Right renal pelvis (tissue), 4 donors: ENCODE measurements at places on chromosomes 3 and 15.

GRCh38 chr3:51962854-51963530 is 4.3 kb downstream of the PCBP4 start:
- DNase-seq = no peak

- DNase-seq = no peak
Observed at GRCh38 chr3:14957925-14958324, 10.5 kb downstream of the NR2C2 start.

- DNase-seq = no peak
Observed at GRCh38 chr3:57556459-57557084, 498 bp downstream of the PDE12 start.

DNA sequence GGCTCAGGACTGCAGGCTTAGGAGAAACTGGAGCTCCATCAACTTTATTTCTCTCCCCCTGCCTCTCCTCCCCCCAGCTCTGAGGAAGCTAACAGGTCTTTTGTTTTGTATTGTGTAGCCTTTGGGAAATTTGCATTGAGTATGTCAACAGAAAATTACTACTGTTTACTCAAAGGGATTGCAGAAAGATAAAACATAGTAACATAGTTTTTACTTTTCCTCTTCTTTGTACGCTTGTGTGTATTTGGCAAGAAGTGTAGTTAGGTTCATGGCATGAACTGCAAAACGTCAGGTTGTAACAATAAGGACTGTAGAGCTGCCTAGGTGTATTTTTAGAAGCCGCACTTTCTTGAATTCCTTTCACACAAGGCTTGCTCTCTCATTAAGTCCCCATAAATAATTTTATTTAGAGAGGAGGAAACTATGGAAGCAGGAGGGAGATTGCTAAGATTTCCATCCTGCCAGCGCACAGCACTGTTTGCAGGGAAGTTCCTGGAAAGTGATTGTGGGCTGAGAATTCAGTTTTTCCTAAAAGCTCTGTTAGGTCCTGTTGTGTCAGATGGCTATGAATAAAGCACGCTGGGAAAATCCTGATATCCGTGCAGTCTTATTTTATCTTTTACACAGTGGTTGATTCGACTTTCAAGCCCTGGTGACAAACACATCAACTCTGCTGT is 21.1 kb upstream of the SATB1 start:
- DNase-seq = no peak

GRCh38 chr15:84599906-84600305 is 903 bp upstream of the ZSCAN2 start:
- no peak for DNase-seq

GRCh38 chr15:52464478-52464877 is 64.2 kb downstream of the MYO5A start:
- DNase-seq = no peak

DNA sequence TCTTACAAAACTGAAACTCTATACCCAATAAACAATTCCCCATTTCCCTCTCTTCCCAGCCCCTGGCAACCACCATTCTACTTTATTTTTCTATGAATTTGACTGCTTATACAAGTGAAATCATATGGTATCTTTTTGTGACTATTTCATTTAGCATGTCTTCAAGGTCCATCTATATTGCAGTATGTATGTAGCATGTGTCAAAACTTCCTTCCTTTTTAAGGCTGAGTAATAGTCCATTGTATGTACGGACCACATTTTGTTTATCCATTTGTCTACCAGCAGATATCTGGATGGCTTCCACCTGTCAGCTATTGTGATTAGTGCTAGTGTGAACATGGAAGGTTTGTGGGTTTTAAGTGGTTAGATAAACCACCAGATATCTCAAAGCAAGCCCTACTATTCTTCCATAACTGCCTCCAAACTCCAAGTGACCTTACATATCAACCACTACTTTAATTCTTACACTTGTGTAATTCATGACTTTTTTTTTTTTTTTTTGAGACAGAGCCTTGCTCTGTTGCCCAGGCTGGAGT is 134.7 kb downstream of the TMCC1 start:
- no peak for DNase-seq

GRCh38 chr15:34802371-34802770 is 7.0 kb upstream of the ACTC1 start:
- no peak for DNase-seq

- DNase-seq = no peak
Observed at GRCh38 chr3:178568155-178568731, 32.0 kb downstream of the KCNMB2 start.

DNA sequence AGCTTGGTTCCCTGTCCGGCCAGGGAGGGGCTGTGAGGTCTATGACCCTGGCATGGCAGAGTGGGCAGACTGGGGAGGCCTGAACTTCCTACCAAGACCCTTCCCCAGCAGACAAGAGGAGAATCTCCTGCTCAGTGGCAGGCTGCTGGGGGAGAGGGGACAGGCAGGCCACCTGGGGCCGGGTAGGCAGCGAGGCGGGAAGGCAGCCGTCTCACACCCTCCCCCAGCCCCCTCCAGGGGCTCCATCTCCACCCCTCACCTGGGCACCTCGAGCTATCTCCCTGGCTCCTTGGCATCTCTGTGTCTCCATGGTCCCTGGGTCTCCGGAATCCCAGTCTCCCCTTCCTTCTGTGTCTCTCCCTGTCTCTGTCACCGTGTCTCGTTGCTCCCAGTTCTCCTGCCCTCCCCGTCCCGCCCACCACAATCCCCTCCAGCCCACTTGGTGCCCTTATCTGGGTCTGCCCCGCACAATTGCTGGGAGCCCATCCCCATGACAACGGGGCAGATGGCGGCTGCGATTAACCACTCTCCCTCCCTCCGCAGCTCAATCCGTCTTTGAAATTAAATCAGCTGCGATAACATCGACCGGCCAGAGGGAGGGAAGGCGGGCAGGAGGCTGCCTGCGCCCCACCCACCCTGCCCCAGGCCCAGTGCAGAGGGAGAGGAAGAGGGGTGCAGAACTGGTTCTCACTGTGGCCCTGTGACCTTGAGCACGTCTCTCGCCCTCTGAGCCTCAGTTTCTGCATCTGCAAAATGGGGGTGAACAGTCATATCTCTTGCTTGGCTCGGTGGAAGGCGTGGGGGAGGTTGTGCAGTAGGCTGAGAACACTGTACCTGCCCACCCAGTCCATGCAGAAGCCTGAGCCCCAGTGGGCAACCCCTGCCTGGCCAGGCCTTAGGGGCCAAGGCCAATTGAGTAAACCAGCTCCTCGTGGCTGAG is 9.6 kb downstream of the DNAJB8 start:
- no peak for DNase-seq

DNA sequence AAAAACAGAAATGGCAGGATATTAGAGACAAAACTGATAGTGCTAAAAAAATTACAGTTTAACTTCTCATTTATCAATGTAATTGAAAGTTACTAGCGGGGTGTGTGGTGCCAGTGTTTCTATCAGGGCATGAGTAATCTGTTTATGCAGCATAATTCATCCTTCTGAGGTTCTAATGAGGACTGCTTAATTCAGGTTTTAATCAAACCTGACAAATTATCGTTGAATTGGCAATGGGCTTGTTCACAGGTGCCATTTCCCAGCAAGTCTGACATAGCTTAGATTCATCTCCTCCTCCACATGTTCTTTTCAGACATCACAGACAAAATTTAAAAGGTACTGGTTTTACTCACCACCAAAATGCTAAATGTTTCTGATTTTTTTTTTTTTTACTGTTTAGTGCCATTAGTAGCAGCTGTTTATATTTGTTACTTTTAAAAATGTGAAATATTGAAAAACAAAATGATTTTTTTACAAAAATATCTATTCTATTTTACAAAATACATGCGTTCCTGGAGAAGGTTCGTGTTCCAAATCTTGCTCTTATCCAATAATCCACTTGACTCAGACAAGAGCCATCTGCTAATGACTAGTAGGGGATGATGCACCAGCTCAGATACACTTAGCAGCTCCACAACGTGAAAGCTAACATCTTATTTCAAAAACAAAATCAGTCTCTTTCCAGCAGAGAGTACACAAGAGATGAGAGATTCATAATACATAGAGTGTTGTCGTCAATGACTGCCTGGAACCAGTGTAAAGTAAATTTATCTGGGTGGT is 447.7 kb upstream of the DPPA4 start:
- no peak for DNase-seq

DNA sequence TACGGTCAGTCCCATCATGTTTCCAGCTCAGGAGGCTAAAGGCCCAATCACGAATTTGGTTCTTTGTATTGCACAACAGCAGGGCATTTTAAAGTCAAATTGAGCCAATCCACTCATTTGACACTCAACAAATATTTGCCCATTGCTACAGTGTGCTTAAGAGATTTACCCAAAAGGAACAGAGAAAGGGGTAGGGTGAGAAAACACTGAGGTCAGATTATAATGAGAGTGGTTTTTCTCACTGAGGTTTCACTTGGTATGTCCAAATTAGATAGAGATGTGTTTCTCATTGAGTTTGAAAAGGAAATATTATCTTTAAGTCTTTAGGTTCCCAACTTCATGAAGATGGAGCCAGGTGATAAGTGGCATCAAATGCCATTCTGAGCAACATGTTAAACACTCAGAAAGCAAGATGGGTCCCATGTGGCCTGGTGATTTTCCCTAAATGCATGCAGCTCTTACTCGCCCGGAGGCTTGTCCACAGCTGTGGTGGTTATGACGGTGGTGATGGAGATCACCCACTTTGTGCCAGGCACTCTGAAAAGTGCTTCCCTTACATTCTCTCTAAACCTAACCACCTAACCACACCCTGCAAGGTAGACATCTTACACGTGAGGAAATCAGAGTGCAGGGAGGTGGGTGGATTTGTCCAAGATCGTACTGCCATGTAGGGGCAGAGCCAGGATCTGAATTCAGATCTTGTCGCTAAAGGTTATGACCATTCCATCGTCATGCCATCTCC is 31.2 kb upstream of the USP3 start:
- no peak for DNase-seq

DNA sequence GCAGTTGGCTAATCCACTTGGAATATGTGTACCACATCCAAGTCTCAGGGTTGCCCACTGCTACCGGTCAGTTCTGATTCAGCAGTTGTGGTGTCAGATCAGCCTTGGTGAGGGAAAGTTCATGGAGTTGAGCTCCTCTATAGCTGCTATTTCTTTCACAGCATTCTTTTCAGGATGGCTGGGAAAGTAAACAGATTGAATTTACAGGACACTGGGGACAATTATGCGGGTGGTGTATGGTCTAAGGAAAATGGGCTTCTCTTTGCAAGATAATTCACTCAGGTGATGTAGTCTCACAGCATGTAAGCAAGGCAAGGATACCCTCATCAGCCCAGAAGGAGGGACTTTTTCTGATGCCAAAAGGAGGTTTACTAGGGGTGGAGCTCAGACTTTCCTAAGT is 249.9 kb downstream of the DOCK3 start:
- DNase-seq = no peak

DNA sequence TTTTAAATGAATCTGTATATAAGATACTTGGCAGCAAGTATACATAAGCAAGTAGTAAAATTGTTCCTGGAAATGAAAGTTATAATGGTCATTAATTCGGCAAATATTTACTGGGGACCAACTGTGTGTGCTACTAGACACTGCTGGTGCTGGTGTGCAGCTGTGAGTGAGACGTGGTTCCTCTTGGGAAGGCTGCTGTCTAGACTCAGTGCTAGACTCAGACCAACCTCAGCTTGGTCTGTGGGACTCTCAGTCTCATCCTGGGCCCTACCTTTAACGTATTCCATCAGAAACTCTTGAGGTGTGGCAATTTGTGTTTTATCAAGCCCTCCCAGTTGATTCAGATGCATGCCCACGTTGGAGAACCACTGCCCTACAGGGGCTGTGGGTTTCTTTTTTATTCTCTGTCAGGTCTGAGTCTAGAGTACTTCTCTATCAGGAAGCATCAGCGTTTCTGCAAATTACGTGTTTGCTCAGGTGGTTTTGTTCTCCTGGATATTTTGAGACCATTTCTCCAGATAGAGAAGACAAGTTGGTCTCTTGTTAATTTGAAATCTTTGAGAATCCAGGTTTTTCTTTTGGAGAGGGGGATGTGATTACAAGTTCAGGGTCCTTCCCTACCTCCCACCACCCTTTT is 6.8 kb downstream of the TLNRD1 start:
- DNase-seq = no peak

- DNase-seq = no peak
Observed at GRCh38 chr3:109772520-109772919, 435.2 kb upstream of the DPPA4 start.

- no peak for DNase-seq
Observed at GRCh38 chr3:180332608-180333007, 269.4 kb upstream of the TTC14 start.

DNA sequence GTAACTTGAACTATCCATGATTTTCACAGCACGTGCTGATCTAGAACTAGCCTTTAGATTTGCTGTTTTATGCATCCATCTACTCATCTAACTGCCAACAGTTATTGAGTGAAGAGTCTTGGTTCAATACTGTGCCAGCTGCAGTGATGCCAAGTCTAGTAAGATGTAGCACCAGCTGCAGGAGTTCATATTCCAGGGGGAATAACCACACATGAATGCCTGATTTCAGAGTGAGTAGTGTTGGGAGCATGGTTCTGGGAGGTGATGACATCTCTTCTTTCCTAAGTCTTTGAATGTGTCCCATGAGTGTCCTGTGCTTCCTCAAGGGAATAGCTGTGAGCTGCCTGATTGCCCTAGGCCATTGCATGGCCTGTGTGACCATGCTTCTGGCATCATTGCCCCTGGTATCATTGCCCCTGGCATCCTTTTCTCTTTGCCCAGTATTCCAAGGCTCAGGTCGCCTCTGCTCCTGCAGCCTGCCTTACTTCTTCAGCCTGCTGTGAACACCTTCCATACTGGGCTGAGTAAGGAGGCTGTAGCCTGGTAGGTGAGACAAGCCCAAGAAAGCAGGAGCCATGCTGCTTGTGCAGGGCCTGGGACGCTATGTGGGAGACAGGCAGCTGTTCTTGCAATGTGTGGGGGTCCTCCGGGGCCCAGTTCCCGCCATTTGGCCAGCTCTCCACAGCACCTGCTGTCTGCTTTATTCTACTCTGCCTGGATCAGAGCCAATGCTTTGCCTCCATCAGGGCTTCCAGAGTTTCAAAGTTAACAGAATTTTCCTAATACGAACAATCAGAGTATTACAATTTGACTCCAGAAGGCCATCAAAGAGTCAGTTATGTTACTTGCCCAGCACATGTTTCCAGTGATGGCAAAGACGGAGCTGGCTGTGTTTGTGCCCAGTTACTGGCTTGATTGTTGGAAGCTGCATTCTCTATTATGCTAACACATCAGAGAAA is 73.2 kb downstream of the CLSTN2 start:
- DNase-seq = no peak

DNA sequence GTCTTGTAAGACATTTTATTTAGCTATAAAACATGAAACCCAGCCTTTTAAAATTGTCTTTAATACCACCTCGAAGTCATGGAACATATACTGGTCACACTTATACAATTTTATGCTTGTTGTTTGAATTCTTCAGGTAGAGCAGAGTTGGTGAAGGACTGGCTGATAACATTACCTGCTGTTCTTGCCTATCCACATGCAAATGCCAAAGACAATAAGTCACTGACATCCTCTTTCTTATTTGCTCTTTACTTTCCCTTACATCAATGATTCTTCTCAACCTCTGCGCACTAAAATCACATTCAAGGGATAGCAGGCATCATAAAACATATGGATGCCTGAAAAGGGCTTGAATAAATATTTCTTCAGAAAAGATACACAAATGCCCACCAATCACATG is 392.5 kb upstream of the ATP11B start:
- DNase-seq = no peak
